ENCODE measurements at places on chromosomes 5 and 9.

DNA sequence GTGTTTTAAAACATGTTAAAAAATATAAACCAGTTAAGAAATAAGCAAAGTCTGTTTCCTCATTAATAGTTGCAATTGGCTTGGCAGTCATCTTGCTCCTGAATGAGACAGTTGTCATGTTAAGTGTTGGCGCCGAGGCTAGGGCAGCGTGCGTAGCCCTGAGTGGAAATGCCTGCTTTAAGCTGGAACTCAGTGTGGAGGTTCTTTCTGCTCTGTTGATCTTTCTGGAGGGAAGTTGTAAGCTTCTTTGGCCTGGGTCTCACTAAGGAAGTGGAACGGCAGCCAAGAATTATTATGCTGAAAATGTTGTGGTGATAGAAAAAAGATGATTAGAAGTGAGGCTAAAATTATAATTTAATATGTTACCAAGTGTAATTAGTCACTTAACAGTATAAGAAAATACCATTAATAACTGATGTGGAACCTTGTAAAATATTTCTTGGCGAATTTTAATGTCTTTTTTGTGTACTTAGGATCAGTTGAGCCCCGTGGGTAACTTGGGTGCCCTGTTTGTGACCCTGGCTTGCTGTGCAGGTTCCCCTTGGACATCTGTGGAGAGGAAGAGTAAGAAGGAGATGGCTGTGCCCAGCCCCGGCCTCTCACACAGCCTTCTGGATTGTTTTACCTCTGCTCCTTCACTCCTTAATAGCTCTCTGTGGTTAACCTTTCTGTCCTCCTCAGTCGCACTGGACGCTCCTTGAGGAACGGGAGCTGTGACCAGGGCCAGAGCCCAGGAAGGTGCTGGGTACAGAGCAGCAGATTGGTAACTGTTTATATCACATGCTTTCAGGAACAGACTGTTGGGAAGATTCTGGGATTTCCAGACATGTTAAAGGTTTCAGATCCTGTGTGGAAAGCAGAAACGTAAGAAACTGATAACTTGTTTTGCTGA is 31.0 kb downstream of the PCBD2 start:
- H3K27ac ChIP-seq: no peak overlapping the region
- no peak overlapping the region for H3K4me3 ChIP-seq
- no peak for DNase-seq
- no peaks in the 10 kb centered on the region for H3K27me3 ChIP-seq
- H3K4me1 ChIP-seq: peaks cover 4% of the 10 kb centered on the region
- no peaks in the 10 kb centered on the region for H3K36me3 ChIP-seq

- peak overlapping the region; percentile 57 for H3K27ac ChIP-seq
- peaks cover 2% of the 10 kb centered on the region for H3K36me3 ChIP-seq
- peaks cover 11% of the 10 kb centered on the region for H3K4me1 ChIP-seq
- no peaks in the 10 kb centered on the region for H3K27me3 ChIP-seq
These were observed 21.4 kb upstream of the ANXA6 start for GRCh38 chr5:151178777-151179488.

GRCh38 chr9:117400171-117400570 is 14.7 kb downstream of the ASTN2 start:
- H3K4me3 ChIP-seq: no peak overlapping the region
- no peak overlapping the region for H3K27ac ChIP-seq
- H3K4me1 ChIP-seq: no peaks in the 10 kb centered on the region
- no peak for DNase-seq
- H3K36me3 ChIP-seq: no peaks in the 10 kb centered on the region
- H3K27me3 ChIP-seq: no peaks in the 10 kb centered on the region

DNA sequence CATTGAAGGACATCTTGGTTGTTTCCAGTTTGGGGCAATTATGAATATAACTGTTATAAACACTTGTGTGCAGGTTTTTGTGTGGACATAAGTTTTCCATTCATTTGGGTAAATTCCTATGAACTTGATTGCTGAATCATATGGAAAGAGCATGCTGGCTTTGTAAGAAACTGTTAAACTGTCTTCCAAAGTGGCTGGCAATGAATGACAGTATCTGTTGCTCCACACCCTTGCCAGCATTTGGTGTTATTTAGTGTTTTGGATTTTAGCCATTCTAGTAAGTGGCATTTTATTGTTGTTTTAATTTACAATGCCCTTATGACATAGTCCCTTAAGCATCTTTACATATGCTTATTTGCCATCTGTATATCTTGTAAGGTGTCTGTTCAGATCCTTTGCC is 29.8 kb upstream of the UGT3A2 start:
- H3K4me3 ChIP-seq: no peak overlapping the region
- H3K27ac ChIP-seq: no peak overlapping the region
- no peaks in the 10 kb centered on the region for H3K36me3 ChIP-seq
- H3K27me3 ChIP-seq: no peaks in the 10 kb centered on the region
- no peak for DNase-seq
- H3K4me1 ChIP-seq: no peaks in the 10 kb centered on the region

- DNase-seq: no peak
- no peak overlapping the region for H3K4me3 ChIP-seq
- peaks cover 2% of the 10 kb centered on the region for H3K4me1 ChIP-seq
These were observed 202.3 kb downstream of the AOPEP start for GRCh38 chr9:94928691-94929368.

Measured in T-helper 17 cell (primary cell).